Activated T-helper 1 cell treated with anti-CD3 and anti-CD28 coated beads, Interleukin-12 subunit alpha, Interleukin-12 subunit beta, Interleukin-2, Interleukin-4 antibody, amounts not matched to agents 30 ng/mL and 10 ng/mL and 1 ng/mL, durations not matched to agents 14 hours and 24 hours and 36 hours (primary cell): ENCODE measurements at places on chromosomes 2 and 18.
A peak's percentile ranks its signal among the peaks of the same experiment; 100 is the strongest.

DNA sequence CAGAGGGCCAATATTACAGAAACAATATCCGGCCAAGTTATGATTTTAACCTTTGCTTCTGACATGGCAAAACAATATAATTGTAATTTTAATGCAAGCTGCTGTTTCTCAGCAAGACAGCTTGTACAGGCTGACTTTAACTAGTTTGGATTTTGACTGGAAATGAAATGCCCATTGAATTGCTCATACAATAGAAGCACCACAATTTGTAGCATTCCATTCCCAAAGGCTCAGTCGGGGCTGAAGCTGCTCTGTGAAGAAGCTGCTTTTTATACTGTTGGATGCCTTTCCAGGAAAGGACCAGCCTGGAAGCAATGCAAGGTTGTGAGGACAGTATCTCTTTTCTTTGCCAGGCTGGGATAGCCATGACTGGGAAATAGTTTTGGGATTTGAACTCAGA, 677.0 kb upstream of the FANCL start:
- no peak for DNase-seq

DNA sequence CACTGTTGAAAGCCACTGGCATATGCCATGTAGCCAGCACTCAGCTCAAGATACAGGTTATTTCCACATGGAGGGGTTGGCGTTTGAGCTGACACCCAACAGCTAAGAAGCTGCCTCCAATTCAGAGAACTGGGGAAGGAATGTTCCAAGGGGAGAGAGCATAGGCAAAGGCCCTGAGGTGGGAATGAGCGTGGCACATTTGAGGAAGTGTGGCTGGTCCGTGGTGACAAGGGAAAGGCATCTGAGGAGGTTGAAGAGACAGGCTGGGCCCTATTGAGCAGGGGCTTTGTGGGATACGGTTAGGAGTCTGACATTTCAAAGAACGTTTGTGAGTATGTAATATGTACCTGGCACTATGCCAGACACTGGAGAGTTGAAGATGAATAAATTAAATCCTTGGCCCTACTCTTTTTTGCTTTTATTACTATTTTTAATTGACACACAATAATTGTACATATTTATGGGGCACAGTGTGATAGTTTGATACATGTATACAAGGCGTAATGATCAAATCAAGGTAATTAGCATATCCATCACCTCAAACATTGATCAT, 27.6 kb upstream of the TMBIM1 start:
- DNase-seq = no peak

DNA sequence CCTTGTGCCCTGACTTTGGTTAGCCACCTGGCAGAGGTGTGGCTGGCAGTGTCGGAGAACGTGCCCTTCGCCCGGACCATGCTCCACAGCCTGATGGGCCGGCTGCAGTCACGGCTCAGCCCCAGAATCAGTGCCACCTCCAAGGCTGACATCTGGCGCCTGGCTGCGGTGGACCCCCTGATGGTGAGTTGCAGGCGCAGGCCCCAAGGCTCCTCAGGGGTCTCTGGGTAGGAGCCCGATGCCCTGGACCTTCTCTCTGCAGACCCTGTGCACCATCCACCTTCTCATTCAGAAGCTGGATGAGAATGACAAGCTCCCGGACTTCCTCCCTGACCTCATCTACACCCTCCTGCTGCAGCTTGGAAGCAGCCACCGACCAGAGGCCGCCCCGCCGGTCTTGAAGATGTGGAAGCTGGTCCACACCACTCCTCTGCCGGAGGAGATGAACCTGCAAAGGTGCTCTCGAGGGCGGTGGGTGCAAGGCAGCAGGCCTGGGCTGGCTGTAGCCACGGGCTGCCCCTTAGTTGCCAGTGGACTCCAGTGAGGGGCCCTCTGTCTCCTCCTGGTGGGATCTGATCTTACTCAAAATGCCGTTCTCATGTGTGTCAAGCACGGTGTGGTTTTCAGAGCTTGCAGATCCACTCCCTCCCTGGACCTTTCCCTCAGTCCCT, 32.1 kb downstream of the HJURP start:
- DNase-seq = no peak

GRCh38 chr2:227228061-227228667, 63.7 kb downstream of the COL4A3 start:
- no peak for DNase-seq

DNA sequence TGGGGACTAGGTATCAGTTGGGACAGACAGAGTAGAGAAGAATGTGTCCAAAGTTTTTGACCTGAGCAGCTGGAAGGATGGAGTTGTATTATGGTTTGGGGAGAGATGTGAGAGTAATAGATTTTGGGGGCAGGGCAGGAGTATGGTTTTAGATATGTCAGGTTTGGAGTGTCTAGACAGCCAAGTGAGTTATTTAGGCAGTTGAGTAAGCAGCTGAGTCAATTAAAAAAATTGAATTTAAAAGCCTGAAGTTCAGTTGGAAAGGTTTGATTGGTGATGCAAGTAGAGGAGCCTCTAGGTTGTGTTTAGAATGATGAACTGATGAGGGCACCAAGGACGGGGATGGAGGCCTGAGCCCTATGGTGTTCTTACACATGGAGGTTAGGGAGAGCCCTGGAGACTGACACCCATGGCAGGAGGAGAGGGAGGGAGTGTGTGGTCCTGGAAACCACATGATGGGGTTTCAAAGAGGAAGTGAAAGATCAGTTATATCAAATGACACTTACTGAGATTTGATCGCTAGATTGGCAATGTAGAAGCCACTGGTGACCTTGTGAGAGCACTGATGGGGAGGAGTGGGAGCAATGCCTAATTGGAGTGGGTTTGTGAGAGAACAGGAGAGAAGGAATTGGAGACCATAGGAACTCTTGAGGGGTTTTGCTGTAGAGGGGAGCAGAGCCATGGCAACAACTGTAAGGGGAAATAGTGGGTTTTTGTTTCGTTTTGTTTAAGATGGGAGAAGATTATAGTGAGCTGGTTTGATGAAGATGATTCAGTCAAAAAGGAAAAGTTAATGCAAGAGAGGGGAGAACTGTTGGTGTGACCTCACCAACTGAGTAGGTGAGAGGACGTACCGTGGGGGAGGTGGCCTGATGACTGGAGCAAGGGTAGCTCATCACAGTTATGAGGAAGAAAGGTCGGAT, 10.3 kb downstream of the ITGA6 start:
- DNase-seq = peak; percentile 17

DNA sequence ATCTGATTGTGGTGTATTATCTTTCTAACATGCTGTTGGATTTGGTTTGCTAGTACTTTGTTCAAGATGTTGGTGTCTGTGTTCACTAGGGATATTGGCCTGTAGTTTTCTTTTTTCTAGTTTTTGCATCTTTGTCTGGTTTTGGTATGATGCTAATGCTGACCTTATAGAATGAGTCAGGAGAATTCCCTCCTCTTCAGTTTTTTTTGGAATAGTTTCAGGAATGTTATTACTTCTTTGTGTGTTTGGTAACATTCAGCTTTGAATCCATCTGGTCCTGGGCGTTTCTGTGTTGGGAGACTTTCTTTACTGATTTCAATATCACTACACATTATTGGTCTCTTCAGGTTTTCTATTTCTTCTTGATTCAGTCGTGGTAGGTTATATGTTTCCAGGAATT, 124.2 kb upstream of the EPB41L5 start:
- no peak for DNase-seq
